ENCODE measurements at places on chromosomes 2 and 18.
A peak's percentile ranks its signal among the peaks of the same experiment; 100 is the strongest.

GRCh38 chr2:217953531-217953932 lies 49.3 kb downstream of the TNS1 start:
- no peak for DNase-seq

DNA sequence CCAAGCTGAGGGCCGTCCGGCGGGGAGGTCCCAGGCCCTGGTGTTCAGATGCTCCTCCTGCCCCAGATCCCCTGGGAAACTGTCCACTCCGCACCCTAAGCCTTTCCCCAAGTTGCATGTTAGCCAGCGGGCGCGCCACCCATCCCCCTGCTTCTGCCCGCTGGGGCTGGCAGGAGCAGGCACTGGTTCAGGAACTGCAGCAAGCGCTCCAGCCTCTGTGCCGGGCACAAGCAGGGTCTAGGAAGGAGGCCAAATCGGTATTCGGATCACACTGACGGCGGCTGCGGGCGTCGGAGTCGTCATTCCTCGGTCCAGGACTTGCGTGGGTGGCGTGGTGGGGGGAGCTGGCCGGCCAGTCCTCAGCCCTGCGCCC lies 53.7 kb downstream of the FAM168B start:
- no peak for DNase-seq

GRCh38 chr2:231211486-231211885 lies 13.1 kb downstream of the ARMC9 start:
- no peak for DNase-seq

- no peak for DNase-seq
These were observed 157 bp downstream of the PTGR3 start for GRCh38 chr18:75208836-75209128.

DNA sequence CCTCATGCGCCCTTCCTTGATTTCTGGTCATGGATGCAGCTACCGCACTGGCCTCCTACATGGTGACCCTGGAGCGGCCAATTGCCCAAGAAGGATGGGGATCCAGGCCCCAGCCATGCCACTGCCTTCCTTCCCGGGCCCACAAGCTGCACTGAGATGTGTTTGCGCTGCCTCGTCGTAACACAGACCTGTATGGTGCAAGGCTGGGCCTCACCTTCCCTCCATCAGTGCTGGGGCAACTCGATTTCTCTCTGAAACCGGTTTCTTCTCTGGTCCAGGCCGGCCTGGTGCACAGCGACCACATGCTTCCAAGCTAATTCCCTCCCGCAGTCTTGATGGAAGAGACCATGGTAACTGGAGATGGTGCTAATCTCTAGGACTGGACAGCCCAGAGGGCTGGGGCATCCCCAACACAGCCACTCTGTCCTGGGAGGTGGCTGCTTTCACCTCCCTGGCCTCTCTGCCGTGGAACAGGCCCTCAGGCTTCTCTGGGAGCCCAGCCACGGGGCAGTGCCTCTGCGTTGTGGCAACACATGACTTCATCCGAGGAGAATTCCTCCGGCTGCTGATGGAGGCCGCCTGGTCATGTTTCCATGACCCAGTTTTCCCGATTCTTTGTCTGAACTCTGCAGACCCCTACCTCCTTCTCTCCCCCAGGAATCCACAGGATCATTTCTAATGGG lies 184.2 kb downstream of the GLI2 start:
- no peak for DNase-seq

DNA sequence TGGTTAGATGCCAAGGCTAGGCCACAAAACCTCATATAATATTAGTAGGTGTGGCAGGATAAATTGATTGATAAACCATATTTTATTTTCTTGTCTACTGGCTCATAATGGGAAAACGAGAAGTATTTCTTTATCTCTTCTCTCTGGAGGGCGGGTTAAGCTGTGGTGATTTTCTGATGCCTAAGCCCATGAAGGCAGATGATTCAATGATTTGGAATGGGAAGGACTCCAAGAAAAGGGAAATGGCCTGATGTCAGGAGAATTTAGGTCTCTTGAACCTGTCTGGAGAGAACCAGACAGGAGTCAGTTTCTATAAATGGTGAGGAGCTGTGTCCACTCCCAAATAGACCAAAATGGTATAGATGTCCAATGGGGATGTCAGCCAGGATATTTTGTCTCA lies 18.7 kb upstream of the MAP4K3 start:
- no peak for DNase-seq

GRCh38 chr2:120540719-120541552 lies 194.7 kb upstream of the GLI2 start:
- peak; percentile 35 for DNase-seq

GRCh38 chr2:216008387-216008786 lies 5.0 kb downstream of the MREG start:
- no peak for DNase-seq

GRCh38 chr2:127857265-127857808 lies 618 bp downstream of the POLR2D start:
- peak; percentile 48 for DNase-seq
